Stimulated activated CD4-positive, alpha-beta T cell treated with anti-CD3 and anti-CD28 coated beads, Interleukin-12 subunit alpha, Interleukin-12 subunit beta, amount 100 ng/mL, for 4 hours (primary cell): ENCODE measurements at places on chromosomes 3 and 15.

DNA sequence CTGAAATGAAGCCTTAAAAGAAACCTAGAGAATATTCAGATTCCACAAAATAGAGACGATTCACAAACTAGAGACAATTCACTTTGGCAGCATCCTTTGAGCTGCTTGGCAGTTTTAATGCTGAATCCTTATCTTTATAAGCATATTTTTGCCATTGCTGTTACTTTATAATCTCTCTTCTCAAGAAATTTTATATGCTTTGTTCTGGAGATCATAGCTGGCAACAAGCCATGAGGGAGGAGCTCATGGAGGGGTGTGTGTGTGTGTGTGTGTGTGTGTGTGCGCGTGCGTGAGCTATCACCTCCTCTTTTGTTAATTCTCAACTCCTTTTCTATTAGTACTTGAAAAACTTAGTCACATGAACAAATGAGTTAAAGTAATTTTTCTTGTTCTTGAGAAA is 495.0 kb upstream of the RGMA start:
- DNase-seq: no peak

DNA sequence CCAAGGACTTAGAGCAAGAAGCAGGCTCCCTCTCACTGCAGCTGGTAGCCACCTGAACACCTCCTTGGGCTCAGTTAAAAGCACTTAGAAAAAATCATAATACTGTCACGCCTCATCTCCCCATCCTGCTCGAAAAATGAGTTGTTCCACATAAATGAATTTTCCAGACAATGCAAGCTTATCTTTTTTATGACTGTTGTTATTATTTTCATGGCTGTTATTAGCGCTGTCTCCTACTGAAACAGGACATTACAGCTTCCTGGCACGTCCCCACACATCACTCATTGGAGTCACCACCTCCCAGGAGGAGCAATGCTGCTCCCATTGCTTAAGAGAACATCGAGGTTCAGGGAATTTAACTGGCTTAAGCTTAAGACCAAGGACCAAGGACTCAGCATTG is 26.5 kb downstream of the CCDC33 start:
- no peak for DNase-seq

- DNase-seq: peak; percentile 46
These were observed 202.5 kb upstream of the TLE3 start for GRCh38 chr15:70299931-70300869.

DNA sequence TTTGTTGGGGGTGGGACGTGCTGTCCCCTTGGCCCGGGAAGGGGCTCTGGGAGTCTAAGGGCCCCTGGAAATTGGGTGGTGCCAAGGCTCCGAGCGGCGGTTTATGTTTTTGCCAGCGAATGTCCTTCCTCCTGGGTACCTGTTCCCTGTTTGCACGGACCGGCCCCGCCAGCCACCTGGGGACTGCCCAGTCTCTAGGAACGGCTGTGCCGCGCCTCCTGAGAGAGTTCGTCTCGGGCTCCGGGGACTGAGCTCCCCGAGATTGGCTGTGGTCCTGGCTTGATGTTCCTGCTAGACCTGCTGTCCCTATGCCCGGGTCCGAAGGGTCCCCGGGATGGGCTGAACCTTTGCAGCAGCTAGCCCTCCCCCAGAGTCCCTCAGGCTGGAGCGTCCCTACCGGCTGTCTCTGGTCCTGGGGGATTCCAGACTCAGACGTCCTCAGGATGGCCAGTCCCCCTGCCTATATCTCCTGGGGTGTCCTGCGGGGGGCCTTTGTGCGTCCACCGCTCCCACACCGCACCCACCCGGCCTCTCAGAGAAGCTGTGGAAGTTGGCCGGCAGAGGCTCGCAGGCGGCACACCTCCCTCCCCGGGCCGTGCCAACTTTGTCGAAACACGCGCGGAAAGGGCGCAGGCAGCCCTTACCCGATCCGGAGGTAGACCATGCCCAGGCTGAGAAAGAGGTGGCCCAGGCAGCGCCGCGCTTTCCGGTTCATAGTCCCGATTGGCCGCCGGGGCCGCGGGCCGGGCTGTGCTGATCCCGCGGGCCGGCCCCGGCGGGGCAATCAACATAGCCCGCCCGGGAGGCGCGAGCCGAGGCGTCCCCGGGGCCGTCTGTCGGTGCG is 547 bp downstream of the WNT7A start:
- DNase-seq: peak; percentile 42
